ENCODE measurements at places on chromosomes 1 and 21.
A peak's percentile ranks its signal among the peaks of the same experiment; 100 is the strongest.

DNA sequence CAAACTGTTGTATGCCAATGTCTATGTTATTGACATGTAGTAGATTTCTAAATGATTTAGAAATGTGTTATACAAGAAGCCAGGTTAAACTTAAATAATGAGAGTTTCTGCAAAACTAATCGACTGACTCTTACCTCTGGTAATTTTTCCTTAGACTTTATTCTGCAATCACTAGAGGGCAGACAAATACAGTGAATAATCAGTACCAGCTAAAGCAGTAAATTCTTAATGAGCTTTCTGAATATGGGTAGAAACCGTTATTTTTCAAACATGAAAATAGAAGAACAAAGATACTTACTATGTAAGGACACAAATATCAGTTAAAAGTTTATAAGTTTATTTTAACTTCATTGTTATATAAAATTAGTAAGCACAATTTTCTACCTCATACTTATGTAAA, 97.9 kb upstream of the RGS1 start:
- DNase-seq, result peak; percentile 24

DNA sequence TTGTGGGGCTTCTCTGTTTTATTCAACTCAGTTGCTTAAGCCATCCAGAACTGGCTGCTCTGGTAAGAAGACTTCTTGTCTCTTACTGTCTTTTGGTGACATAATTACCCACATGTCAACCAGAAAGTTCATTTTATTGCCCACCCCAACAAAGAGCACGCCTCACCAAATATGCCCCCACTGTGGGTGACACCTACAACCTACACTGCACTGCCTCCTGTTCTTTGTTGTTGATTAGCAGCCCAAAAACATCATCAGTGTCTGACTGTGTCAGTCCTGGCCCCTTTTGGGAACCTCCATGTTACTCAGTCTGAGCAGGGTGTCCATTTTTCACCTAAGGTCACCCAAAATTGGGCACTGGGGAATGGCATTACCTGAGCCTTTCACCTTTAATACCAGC, 49.3 kb downstream of the ZNF678 start:
- no peak for DNase-seq

- no peak for DNase-seq
Measured at GRCh38 chr21:41741253-41742072, 25.4 kb downstream of the RIPK4 start.

- DNase-seq, result no peak
Measured at GRCh38 chr1:168755800-168756418, 26.9 kb upstream of the DPT start.

DNA sequence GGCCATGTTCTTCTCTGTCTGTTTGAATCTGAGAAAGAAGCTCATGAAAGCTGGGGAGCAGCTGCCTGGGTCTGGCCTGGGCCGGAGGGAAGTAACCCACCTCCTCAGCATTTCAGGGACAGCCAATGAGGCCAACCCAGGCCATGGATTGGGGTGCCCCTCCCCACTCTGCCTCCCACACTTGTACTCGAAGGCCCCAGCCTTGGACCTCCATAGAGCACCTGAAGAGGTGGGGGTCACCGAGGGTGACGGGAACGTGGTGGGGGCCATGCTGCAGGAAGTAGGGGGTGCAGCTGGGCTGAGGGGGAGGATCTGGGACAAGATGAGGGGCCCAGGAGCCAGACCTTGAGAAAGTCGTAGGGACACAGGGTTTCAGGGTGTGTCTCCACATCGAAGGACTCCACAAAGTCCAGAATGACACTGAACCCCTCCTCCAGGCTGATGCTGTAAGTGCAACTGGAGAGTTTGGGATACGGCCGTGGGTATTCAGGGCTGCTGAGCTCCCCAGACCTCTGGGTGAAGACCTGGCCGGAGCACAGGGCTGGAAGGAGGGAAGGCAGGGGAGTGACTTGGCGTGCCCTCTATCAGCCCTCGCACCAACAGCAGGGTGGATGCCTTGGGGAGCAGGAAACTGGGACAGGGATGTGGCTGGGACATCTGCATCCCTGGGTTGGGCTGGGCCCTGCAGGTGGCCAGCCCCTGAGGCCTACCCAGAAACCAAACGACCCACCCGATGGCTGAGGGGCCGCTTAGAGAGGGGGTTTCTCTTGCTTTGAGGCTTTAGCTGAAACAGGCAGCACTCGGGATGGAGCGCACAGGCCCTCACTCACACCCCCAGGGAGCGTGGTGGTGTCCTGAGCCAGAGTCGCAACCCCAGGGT, 3.8 kb downstream of the MASP2 start:
- no peak for DNase-seq

DNA sequence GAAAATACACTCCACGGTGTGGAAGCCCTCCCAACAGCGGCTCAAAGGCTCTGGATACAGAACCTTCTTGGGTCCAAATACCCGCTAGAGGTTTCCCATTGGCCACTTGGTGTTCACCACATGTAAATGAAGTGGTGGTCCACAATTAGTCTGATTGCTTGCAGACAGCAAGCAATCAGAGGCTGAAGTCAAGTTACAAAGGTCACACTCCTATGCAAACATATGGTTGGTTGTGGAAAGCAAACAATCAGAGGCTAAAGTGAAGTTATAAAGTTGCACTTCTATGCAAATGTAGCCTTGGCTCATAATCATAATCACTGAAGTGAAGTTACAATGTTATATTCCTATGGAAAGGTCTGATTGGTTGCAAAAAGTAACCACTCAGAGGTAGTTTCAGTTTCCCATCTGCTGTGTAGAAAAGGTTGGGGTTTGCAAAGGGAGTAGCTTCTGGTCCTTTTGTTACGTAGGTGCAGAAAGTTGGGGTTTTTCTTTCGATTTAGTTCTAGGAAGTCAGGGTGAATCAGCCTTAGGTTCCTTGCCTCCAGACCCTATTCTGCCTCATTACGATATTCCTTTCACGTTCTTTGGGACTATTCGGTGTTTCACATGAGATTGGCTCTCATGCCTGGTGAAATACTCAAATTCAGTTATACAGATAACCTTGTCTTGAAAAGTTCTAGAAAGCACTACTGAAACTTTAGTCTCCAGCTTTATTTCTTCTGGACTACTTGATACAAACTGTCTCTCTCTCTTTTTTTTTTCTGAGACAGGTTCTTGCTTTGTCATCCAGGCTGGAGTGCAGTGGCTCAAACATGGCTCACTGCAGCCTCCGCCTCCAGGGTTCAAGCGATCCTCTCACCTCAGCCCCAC, 36.7 kb upstream of the MTF2 start:
- DNase-seq, result no peak

- DNase-seq, result peak; percentile 3
Measured at GRCh38 chr21:14737922-14738321, 191.8 kb upstream of the SAMSN1 start.

- no peak for DNase-seq
Measured at GRCh38 chr1:36560621-36561360, 78.1 kb upstream of the CSF3R start.

DNA sequence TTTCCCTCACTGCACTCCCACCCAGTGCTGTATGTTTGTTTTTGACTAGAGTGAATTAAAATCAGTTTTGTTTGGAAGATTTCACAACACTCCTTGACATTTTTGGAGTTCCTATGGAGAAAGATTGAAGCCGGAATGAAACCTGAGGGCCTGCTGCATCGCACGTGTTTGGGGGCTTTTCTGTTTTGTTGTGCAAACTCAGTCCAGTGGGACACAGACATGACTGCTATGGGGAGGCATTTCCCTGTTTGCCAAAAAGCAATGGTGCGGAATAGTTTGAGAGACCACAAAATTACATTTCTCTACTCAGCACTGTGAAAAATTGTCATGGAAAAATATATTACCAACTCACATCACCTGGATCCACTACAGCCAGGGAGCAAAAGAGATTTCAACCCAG, 43.8 kb upstream of the KCNE2 start:
- no peak for DNase-seq

DNA sequence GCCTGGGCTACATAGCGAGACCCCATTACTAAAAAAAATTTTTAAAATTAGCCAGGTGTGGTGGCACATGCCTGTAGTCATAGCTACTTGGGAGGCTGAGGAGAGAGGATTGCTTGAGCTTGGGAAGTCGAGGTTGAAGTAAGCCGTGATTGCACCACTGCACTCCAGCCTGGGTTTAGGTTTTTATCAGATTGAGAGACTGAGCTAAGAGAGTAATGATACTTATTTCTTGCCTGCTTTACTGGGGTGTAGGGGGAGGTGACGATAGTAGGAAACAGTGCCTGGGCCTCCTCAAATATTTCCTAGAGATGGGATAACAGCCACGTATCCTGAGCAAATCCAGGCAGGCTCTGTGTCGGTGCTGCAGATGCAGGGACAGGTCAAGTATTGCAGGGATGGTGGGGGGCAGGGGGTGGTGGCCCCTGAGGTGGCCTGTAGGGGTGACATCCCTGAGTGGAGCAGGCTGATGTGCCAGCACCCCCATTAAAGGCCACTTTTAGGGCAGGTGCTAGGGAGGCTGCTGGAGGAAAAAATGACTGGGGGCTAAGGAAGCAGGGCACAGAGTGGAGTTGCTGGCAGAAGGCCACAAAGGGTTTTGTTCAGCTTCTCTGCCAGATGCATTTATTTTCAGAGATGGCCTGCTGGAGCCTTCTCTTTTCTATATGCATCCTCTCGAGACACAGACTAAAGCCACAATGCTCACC, 130.5 kb downstream of the RHOU start:
- no peak for DNase-seq

GRCh38 chr1:210089855-210090254, 142.7 kb upstream of the SERTAD4 start:
- DNase-seq, result no peak

DNA sequence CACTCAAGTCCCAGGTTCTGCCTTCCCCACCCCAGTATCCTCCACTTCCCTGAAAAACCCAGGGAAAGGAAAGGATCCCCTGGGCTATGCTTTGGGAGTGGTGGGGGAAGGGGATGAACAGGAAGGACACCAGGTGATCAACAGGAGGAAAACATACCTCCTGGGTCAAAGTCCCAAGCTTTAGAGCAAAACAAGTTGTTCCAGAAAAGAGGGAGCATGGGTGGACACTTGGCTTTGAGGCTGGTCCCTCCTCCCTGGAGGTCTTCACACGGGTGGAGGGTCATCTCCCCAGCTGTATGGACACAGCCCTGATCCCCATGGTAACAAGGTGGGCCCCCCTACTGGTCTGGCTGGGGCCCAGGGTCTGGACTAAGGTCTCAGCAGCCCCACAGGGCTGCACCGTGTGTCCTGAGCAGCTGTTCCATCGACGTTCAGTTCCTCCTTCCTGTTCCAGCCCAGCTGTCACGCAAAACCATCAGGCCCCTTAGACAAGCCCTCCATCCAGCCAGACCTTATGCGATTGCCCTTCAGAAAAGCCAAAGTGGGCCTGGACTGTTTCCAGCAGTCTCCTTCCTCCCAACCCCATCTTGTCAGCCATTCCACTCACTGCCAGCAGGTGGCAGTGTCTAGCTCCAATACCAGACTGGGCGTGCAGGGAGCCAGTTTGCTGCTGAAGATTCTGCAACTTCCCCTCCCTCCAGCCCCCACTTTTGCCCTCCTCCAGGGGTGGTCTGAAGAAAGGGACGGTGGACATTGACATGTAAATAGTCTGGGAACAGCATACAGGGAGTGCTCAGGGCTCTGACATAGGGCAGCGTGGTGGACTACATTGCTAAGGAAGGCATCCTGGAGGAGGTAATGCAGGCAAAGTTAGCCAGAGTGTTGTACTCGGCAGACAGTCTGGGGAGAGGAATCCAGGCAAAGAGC, 2.9 kb upstream of the PDZK1IP1 start:
- DNase-seq, result peak; percentile 35

DNA sequence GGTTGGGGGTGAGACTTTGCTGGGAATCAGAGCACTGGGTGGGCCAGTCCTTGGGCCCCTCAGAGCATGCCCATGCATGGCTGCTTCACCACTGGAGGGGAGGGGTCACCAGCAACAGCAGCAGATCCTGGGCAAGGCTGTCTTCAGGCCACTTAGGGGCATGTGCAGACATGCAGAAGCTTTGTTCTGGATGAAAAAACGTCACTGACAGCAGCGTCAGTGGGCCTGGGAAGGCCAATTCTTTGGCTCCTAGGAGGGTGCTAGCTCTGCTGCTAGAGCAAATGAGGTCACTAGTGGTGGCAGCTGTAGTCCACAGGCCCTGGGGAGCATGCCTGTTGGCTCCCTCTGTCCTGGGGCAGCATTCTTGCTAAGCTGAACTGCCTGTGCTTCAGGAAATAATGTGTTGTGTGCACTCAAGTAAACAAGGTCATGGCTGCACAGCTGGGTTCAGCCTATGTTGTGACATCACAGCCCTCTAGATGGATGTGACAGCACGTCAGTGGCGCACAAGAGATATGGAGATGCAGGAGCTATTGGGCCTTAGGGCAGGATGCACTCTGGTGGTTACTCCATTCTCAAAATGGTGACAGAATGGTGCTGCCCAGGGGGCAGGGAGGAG, 27.0 kb downstream of the ZC3H11B start:
- no peak for DNase-seq

GRCh38 chr1:22529901-22530621, 33.2 kb upstream of the EPHA8 start:
- DNase-seq, result peak; percentile 10

GRCh38 chr1:57882934-57883641, 459.2 kb upstream of the DAB1 start:
- no peak for DNase-seq

DNA sequence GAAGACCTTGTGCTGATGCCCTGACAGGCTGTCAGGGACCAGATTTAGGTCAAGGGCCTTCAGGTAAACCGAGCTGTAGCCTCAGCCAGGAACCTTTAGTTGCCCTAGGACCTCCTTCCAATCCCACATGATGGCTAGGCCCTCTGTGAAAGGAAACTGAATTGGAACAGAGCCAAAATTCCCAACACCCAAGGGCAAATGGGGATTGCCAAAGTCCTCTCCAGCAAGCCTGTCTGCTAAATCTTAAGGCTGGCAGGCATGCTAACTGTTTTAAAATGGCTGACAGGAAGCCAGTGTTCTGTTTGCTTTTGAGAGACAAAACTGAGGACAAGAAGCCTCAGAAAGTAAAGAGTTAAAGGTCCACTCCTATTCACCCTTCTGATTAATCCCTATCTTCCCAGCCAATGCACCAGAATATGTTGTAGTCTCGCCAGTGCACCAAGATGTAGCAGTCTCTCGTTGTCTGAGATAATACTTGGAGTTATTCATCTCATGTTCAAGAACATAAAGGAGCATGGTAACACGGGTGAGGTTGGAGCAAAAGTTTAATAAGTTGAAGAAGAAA, 35.1 kb downstream of the MSTO1 start:
- DNase-seq, result no peak

GRCh38 chr1:154695985-154696384, 88.0 kb upstream of the ADAR start:
- no peak for DNase-seq

GRCh38 chr1:77220687-77221463, 1.6 kb upstream of the PIGK start:
- DNase-seq, result peak; percentile 17

DNA sequence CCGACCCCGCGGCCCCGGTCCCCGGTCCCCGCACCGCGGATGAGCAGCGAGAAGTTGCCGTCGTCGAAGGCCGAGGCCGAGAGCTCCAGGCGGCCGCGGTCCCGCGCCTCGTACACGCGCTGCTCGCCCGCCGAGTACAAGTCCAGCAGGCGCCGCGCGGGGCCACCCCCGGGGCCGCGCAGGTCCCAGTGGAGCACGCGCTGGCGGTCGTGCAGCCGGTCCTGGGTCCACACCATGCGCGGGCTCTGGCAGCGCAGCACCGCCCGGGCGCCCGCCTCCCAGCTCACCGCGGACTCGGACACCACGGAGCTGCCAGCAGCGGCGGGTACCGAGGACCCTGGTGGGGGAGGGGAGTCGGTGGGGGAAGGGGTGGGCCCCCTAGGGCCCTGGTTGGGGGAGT, 2.9 kb downstream of the MXRA8 start:
- no peak for DNase-seq

GRCh38 chr21:43866659-43867331, 1.8 kb downstream of the AGPAT3 start:
- DNase-seq, result no peak
